ENCODE measurements at places on chromosomes 13 and 19.
A peak's percentile ranks its signal among the peaks of the same experiment; 100 is the strongest.

- DNase-seq, result no peak
Observed at GRCh38 chr19:5953030-5953589, 24.8 kb downstream of the RANBP3 start.

GRCh38 chr13:113288880-113289279, 8.2 kb upstream of the LAMP1 start:
- DNase-seq, result no peak

GRCh38 chr19:1260749-1261537, 8.2 kb upstream of the CIRBP start:
- peak; percentile 94 for DNase-seq

GRCh38 chr13:40983259-40983658, 35.9 kb downstream of the ELF1 start:
- DNase-seq, result no peak

- no peak for DNase-seq
Observed at GRCh38 chr19:13834244-13835069, 39.2 kb downstream of the ZSWIM4 start.

GRCh38 chr19:28929006-28929405, 283.9 kb downstream of the UQCRFS1 start:
- no peak for DNase-seq

DNA sequence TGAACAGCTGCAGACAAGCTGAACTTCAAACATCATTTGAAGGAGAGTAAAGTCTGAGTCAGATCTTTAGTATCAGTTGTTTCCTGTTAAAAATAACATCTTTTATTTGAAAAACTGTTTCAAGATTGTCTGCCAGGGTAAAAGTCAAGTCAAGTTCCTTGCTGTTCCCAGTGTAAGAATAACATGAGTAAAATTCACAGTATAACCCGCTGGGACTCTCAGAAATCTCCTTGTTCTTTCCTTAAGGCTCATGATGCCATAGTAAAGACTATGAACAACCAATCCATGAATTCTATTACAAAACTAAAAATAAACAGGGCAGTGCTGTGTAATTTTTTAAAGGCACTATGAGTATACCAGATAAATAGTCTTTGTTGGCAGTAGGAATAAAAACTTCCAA, 112.9 kb downstream of the IRS2 start:
- DNase-seq, result no peak

DNA sequence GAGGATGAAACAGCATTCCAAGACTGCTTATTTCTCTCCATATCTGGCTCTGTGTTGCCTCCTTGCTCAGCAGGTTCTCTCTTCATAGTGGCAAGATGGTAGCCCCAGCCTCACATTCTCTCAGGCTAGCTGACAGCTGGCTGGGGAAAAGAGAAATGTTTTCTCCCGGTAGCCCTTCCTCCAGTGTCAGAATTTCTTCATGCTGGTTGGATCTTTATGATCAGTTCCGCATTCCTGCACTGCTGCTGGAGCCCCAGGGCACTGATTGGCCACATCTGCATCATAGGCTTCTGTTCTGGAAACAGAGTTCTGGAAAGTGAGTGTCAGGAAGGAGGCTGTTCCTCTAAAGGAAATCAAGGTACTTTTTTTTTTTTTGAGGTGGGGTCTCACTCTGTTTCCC, 24.6 kb downstream of the POP4 start:
- DNase-seq, result no peak

GRCh38 chr19:13033244-13033643, 38.0 kb downstream of the NFIX start:
- no peak for DNase-seq

DNA sequence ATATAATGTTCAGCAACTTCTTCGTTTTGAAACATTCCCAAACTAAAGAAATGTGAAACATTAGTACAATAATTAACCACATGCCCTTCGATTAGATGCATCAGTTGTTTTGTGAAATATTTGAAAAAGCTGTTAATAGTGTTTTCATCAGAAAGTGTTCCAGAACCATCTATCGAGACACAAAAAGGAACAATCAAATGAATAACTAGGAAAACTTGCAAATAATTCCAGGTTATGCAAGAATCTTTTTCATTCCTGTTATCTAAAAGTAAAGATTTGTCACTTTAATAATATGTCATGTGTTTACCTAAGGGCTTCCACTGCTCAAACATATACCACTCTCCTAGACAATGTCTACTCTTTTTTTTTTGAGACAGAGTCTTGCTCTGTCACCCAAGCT, 904.2 kb upstream of the MIR17HG start:
- DNase-seq, result no peak

- DNase-seq, result no peak
Observed at GRCh38 chr13:21240586-21240985, 64.1 kb downstream of the MRPL57 start.

DNA sequence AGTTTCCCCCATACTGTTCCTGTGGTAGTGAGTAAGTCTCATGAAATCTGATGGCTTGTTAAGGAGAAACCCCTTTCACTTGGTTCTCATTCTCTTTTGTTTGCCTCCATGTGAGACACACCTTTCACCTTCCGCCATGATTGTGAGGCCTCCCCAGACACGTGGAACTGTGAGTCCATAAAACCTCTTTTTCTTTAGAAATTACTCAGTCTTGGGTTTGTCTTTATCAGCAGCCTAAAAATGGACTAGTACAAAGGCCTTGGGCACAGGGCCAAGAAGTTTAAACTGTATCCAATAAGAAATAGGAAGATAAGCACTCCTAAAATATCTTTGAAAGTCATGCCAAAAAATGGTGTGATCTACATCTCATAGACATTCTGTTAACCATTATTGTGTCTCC, 176.9 kb downstream of the TBC1D4 start:
- no peak for DNase-seq

- DNase-seq, result no peak
Observed at GRCh38 chr19:1270213-1270853, 1.2 kb downstream of the CIRBP start.

DNA sequence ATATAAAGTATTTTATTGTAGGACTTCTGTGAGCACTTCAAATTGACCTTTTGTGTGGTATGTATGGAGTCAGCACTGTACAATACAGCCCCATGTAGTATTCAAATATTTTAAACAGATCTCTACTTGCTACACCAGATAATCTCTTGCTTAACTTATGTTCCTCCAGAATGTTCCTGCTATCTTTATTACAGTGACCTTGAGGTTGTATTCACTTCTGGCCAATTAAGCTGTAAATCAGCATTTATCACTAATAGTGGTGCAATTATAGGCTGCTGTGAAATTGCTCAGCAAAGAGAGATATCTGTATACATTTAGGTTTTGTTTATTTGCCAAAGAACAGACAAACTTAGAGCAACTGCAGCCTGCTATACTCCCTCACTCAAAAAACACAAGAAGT, 1218.6 kb downstream of the PCDH17 start:
- DNase-seq, result no peak

DNA sequence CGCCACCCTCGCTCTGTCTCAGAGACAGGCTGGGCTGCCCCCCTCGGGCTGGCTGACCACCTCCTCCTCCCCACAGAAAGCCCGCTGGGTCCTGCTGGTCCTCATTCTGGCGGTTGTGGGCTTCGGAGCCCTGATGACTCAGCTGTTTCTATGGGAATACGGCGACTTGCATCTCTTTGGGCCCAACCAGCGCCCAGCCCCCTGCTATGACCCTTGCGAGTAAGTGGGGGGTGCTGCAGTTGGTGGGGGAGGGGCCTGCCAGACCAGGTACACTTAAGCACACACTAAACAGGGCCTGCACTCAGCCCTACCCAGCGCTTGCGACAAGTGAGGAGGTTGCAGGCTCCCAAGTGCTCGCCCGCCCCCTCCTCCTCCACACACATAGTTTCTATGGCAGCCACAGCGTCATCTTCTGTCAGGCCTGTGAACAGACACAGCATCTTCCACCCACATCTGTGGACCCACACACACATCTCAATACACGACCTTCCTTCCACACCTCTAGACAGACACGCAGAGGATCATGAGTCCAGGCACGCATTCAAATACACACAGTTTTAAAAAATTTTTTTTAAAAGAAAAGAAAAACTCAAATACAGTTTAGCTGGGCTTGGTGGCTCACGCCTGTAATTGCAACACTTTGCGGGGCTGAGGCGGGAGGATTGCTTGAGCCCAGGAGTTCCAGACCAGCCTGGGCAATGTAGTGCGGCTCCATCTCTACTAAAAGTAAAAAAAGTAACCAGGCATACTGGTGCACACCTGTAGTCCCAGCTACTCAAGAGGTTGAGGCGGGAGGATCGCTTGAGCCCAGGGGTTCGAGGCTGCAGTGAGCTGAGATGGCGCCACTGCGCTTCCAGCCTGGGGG, 18.4 kb downstream of the PLD3 start:
- DNase-seq, result no peak

DNA sequence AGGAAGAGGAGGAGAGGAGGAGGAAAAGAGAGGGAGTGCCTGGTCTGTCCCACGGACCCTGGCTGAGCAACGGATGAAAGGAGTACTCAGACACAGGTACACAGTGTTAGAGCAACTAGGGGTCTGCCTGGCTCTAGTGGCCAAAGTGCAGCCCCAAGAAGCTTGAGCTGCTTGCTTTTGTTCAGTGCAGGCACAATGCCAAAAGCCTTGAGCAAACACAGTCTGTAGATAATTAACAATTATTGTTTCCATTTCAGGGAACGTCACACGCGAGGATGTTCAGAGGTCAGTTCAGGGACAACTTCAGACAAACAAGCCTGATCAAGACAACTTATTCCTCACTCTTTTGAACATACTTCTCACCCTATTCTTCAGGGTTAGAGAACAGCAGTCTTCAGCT, 32.2 kb upstream of the ZNF726 start:
- no peak for DNase-seq
